Type B pancreatic cell (in vitro differentiated cells): ENCODE measurements at places on chromosomes 13 and 19.
A peak's percentile ranks its signal among the peaks of the same experiment; 100 is the strongest.

- DNase-seq: no peak
These were observed 10.3 kb downstream of the ACTN4 start for GRCh38 chr19:38657633-38658222.

DNA sequence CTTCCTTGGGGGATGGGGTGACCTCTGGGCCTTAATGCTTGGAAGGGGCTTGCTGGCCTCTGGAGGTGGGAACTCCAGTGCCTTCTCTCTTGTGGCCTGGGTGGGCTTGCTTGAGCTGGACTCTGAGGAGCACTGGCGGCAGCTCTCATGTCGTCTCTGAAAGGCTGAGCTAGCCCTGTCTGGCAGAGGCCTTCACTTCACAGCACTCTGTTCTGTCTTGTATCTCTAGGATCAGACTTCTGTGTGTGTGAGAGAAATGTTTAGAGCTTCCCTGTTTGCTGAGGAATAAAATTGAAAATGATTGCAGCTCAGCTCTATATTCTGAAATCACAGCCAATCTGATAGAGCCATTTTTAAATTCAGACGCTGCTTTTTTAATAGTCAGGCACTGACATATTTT lies 185.3 kb downstream of the KCNRG start:
- DNase-seq: no peak

GRCh38 chr13:87680298-87680697 lies 9.1 kb downstream of the SLITRK5 start:
- no peak for DNase-seq

- DNase-seq: no peak
These were observed 1616.2 kb upstream of the SPRY2 start for GRCh38 chr13:81957121-81957520.

- no peak for DNase-seq
These were observed 10.1 kb downstream of the TINCR start for GRCh38 chr19:5557691-5558090.

DNA sequence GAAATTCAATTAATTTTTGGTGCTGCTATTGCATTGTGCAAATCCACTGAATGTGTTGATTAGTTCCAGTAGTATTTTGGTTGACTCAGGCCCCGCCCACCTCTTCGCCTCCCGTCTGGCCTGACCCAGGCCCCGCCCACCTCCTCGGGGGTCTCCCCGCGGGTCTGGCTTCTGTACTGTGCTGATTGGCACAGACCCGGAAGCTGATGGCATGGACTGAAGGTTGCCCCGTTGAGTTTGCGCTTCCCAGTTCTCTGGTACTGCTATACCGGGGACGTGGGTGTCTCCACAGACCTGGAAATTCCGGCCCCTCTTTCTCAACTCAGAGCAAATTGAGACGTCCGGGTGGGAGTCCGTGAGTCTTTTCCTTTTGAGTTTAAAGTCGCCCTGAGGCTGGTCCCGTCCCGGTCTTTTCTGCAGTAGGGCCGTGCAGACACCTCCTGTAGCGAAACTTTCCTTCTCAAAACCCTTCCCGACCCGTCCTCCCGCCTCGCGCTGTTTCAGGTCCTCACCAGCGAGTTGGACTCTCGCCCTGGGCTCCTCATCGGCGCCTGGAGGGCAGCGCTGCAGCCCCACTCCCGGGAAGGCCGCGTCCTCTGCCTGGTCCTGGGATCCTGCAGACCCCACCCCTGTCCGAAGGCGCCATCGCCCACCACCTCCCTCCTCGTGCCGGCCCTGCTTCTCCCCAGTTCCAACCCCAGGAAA lies 14.8 kb downstream of the ZNF701 start:
- DNase-seq: no peak

GRCh38 chr13:31538067-31539042 lies 201.0 kb upstream of the RXFP2 start:
- no peak for DNase-seq

GRCh38 chr19:9580728-9581127 lies 3.6 kb downstream of the ZNF121 start:
- no peak for DNase-seq

GRCh38 chr13:97174638-97175037 lies 47.5 kb upstream of the MBNL2 start:
- no peak for DNase-seq

DNA sequence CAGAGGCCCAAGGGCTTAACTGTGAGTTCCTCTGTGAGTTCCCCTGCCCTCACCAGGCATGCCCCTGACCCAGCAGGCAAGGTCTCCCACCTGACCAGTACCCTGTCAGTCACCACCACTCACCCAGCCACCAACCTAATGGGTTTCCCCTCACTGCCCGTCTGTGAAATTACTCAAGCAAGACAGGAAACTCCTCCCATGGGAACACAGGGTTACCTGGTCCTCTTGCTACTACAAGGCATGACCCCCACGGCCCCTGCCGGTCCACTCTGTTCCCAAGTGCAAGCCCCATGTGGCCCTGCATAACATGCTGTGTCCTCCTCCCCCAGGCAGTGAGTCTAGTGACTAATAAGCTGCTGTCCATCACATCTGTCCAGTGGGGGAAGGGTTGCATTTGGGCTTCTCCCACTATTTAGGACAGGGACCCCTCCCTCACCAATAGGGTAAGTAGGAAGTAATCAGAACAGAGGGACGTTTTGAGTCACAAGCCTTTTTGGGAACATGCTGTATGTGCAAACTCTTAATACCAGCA lies 8.0 kb upstream of the DHRS12 start:
- no peak for DNase-seq

DNA sequence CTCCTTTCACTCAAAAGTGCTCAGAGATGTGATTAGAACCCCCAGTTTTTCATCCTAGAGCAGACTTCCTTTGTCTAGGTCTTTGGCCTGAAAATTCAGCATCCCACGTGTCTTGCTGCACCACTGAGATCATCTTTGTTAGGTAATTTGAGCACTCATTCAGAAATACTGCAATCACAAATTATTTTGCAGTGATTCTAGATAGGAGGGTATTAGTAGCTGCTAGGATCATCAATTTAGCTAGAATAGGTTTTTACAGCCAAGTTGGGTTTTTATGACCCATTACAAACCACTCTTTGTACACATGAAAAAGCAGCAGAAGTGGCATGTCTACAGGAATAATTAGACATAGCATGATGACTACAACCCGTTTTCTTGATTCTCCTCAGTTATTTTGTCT lies 219.6 kb downstream of the GPC6 start:
- DNase-seq: no peak

DNA sequence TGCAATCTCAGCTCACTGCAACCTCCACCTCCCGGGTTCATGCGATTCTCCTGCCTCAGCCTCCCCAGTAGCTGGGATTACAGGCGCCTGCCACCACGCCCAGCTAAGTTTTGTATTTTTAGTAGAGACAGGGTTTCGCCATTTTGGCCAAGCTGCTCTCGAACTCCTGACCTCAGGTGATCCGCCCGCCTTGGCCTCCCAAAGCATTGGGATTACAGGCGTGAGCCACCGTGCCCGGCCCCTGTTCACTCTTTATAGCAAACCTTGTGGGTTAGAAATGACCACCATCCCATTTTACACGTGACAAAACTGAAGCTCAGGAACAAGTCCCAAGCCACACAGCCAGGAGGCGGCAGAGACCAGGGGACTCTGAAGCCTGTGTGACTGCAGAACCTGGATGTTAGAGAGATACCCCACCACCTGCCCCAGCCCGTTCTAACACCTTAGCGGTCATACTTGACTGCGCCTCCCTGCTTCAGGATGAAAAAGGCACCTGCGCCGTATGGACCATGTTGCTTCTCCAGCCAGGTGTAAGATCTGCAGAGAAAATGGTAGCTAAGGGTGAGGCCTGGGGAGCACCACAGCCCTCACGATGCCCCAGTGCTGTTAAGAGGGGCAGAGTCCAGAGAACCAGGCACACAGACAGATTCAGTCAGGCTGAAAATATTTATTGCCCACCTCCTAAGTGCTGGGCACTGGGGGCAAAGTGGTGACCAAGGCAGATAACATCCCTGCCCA lies 3.6 kb downstream of the DMAC2 start:
- DNase-seq: no peak

GRCh38 chr19:5048727-5049553 lies 80.0 kb downstream of the KDM4B start:
- no peak for DNase-seq

DNA sequence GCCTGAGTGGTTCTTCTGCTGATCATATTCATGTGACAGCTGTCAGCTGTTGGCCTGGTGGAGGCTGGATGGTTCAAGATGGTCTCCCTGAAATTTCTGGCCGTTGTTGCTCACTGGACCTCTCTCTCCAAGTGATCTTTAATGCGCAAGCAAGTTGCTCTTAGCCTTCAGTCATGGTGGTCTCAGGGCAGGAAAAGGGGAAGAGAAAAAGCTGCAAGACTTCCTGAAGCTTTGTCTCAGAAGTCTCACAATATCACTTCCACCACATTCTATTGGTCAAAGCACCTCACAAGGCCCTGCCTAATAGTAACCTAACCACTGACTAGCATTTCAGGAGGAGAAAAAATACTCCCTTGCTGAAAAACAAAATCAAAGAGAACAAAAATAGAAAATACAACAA lies 1.6 kb upstream of the ZNF567 start:
- DNase-seq: no peak

DNA sequence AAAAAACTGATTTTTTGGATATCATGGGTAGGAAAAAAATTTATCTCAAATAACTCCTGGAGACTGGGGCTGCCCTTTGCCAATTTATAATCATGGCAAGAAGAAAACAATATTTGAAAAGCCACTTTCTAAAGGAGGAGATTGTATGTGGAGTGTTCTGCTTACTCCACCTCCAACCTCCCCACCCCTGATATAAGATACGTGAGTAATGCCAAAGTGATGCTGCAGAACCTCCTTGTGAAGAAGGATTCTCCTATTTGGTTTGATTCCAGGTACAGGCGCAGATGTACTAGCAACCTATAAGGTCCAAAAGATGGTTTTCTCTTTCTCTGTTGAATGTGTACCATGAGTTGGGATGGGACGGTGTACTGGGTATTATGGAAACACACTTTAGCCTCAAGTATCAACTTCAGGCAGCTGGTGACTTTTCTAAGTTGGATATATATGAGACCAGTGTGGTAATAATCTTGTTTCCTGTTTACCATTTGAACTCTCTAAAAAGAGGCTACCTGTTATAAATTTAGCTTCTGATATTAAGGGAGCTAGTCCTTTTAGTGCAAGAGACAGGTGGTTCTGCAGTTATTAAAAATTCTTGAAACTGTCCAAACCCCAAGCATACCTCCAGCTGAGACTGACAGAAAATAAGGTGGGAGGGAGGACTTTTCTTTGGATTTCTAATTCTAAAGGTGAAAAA lies 724.0 kb upstream of the MIR17HG start:
- no peak for DNase-seq

GRCh38 chr13:79246578-79246949 lies 159.5 kb downstream of the RBM26 start:
- no peak for DNase-seq

- no peak for DNase-seq
These were observed 1288.9 kb upstream of the SLC10A2 start for GRCh38 chr13:104355041-104355670.

GRCh38 chr13:92103689-92104153 lies 705.3 kb downstream of the GPC5 start:
- DNase-seq: no peak

DNA sequence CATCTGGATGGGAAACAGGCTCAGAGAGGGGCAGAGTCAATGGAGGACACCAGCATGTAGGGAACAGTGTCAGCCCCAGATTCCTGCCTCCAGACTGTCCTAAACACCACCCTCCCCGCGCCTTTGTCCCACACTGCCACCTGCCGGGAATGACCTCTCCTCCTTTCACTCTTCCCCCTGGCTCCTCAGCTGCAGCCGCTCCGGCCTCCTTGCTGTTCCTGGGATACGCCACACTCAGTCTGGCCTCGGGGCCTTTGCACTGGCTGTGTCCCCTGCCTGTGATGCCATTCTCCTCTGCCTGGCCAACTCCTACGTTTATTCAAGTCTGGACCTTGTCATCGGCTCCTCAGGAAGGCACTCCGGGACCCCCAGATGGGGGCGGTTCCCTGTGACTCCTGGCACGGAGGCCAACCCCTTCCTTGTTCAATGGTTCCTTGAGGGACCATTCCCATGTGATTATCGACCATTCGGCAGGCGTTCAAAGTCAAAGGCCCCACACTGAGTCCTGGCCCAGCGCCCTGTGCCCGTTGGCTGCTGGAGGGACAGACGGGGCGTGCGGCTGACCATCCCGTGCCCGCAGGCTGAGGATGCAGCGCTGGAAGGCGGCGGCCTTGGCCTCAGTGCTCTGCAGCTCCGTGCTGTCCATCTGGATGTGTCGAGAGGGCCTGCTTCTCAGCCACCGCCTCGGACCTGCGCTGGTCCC lies 15.8 kb downstream of the FUT6 start:
- no peak for DNase-seq

- DNase-seq: no peak
These were observed 4.2 kb downstream of the C5AR1 start for GRCh38 chr19:47313754-47314295.

- DNase-seq: peak; percentile 85
These were observed at the start of gene ZNF665 for GRCh38 chr19:53192771-53193534. Gene ZNF665, minus strand, starts transcription at chr19:53193358. Its CDS starts 10,460 bp downstream, at chr19:53182898.

DNA sequence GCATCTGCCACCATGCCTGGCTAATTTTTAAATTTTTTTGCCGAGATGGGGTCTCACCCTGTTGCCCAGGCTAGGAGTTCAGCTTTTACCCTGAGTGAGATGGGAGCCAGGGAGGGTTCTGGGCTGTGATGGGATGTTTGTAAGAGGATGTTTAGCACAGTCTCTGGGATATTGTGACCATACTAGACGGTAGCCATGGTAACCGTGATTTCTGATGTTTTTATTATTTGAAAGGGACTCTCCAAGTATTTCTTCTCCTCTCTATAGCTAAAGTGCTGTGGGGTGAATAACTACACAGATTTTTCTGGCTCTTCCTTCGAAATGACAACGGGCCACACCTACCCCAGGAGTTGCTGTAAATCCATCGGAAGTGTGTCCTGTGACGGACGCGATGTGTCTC lies 10.4 kb downstream of the TSPAN16 start:
- DNase-seq: no peak

DNA sequence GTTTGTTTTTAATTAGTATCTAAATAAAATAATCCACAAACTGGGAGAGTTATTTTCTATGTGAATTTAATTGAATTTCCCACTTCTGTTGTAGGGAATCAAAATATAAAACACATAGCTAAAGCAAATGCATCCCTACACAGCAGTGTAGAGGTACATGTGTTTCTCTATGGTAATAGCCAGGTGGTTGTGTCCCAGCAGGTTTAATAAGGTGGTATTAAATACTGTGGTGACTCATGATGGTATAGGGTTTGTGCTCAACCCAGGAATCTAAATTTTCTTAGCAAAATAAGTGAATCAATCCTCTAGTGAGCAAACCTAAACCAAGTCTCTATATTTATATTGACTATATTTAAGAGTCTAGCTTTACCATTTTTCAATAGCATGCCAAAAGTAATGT lies 30.0 kb downstream of the PCDH9 start:
- DNase-seq: no peak
